ENCODE measurements at places on chromosomes 1 and 21. TPM values are rescaled to one million over a fixed set of nuclear protein-coding genes. Genes with fewer than 3 reads are reported as not detected.

- H3K27ac ChIP-seq = no peak overlapping the region
- no peaks in the 10 kb centered on the region for H3K4me1 ChIP-seq
- no peaks in the 10 kb centered on the region for H3K36me3 ChIP-seq
- no peak overlapping the region for H3K4me3 ChIP-seq
Observed at GRCh38 chr1:195019385-195019784, 1588.9 kb downstream of the KCNT2 start.

DNA sequence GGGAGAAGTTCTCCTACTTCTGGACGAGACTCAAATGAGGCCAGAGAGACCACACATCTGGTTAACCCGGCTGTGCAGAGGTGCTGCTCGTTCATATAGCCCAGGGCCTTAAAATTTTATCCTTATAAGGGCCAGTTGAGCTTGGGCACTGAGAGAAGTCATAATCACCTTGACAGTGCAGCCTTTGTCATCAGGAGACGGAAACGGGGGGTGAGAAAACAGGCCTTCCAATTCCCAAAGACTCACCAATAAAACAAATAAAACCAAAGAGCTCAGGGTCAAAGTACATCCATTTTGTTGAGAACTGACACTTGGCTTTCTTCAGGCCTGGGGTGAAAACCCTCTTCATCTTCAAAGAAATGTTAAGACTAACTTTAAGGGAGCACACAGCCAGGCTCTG is 167.1 kb downstream of the TGFBR3 start:
- peaks cover 21% of the 10 kb centered on the region for H3K36me3 ChIP-seq
- H3K4me1 ChIP-seq = peaks cover 2% of the 10 kb centered on the region
- H3K27ac ChIP-seq = no peak overlapping the region
- no peak for DNase-seq
- H3K27me3 ChIP-seq = no peaks in the 10 kb centered on the region
- no peak overlapping the region for H3K4me3 ChIP-seq

DNA sequence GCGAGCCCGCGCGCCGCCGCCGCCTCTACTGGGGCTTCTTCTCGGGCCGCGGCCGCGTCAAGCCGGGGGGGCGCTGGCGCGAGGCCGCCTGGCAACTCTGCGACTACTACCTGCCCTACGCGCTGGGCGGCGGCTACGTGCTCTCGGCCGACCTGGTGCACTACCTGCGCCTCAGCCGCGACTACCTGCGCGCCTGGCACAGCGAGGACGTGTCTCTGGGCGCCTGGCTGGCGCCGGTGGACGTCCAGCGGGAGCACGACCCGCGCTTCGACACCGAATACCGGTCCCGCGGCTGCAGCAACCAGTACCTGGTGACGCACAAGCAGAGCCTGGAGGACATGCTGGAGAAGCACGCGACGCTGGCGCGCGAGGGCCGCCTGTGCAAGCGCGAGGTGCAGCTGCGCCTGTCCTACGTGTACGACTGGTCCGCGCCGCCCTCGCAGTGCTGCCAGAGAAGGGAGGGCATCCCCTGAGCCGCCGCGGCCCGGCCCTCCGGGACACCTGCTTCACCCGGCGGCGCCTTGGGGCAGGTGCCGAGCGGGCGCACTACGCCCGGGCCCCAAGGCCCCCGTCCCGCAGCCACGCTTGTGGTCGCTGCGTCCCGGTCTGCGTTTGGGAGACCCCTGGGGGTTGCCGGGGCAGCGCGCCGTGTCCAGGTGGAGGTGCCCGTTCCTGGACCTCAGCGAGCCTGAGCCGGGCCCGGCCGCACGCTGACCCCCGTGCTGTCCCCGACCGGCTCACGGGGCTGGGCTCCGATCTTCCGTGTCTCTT is 944 bp downstream of the B3GALT6 start:
- no peak for DNase-seq
- peaks cover 7% of the 10 kb centered on the region for H3K27me3 ChIP-seq
- no peaks in the 10 kb centered on the region for H3K4me1 ChIP-seq
- peak overlapping the region; percentile 100 for H3K4me3 ChIP-seq
- H3K36me3 ChIP-seq = peaks cover 7% of the 10 kb centered on the region
- no peak overlapping the region for H3K27ac ChIP-seq

DNA sequence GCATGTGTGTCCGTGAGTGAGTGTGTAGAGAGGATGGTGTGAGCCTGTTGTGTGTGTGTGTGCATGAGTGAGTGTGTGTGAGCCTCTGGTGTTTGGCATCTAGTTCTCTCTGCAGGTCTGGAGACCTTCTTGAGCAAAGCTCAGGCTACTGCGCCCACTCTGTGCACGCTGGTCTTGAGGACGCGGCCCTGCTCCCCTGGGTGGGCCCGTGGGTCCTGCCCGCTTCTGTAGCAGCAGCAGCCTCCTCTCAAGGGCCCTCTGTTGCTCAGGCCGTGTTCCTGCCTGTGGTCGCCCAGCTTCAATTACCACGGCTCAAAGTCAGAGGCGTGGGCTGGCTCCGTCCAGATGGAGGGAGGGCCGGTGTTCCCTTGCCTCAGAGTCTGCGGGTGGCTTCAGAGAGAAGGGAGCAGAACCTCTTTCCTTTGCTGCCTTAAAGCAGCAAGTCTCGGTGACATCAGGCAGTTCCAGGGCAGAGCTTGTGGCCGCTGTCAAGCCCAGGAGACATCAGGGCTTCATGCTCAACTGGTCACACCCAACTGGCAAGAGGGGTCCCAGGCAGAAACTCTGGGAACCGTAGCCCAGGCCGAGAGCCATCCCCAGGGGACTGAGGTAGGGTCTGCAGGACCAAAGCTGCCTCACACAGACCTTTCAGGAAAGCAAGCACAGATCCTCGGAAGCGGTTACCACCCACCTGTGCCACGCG is 270.6 kb upstream of the VAMP3 start:
- H3K4me1 ChIP-seq = no peaks in the 10 kb centered on the region
- H3K36me3 ChIP-seq = no peaks in the 10 kb centered on the region
- no peaks in the 10 kb centered on the region for H3K27me3 ChIP-seq
- H3K27ac ChIP-seq = no peak overlapping the region
- no peak for DNase-seq
- H3K4me3 ChIP-seq = no peak overlapping the region

The AIRE gene
- not detected for polyA plus RNA-seq

The SLC41A1 gene
- polyA plus RNA-seq = 1.8 TPM

The MIXL1 gene
- not detected for polyA plus RNA-seq
